ENCODE measurements at places on chromosomes 2 and 18. TPM values are rescaled to one million over a fixed set of nuclear protein-coding genes. Genes with fewer than 3 reads are reported as not detected.

GRCh38 chr2:31142110-31142509 lies 3.9 kb upstream of the GALNT14 start:
- no peak for DNase-seq

DNA sequence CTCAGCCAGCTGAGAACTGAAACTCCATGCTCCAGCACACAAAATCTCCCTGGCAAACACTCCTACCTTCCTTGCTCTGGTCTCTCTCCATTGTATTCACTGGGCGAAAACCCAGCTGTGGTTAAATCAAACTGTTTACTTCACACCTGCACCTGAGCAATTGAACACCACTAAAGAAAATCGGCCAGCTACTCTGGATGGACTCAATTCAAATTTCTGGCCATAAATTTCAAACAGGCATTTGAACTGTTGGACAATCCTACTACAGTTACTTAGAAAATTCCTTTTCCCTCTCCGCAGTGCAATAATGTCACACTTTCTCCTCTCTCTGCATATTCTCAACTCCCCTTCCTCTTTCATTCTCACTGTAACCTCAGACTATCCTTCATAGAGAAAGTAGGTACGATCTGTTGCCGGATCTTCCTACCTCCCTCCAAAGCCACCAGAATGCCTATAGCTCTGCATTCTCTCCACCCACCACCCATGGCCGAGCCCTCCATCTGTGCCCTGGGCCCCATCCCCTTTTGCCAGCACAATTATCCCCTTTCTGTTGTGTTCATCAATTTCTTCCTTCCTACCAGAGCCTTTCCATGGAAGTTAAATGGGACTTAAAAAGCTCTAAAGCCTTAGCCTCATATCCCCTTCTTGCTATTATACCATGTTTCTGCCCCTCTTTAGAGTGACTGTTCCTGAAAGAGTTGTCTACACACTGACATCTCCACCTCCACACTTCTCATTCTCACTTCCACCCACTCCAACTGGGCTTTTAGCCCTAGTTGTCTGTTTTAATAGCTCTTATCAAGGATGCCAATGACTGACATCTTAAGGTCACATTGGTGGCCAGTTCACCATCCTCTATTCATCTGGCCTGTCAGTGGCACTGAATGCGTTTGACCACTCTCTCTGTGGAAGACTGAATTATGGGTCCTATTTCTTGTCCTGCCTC lies 127.5 kb upstream of the SLC1A4 start:
- no peak for DNase-seq

- no peak for DNase-seq
Measured at GRCh38 chr2:152729844-152730243, 11.4 kb downstream of the ARL6IP6 start.

DNA sequence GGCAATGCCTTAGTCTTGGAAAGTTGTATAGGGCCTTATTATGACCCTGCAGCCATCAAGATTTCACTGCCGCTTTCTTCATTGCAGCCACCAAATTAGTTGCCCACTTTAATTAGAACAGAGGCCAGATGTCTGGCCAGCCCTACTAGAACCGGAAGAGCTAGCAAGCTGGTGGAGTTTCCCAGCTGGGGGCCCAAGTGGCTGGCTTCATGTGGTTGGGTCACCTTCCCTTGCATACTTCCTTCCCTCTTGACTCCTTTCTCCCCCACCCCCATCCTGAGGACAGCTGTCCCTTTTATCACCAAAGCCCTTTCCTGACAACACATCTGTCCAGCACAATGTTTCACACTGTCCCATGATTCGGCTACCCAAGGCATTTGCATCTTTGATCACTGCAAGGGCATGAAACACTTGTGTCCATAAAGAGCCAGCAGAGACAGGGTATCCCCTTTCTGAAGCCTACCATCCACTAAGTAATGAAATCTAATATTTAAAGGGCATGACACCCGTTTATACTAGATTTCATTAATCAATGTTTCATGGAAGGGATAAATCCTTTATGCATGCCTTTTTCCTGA lies 187.2 kb downstream of the BCL11A start:
- no peak for DNase-seq

DNA sequence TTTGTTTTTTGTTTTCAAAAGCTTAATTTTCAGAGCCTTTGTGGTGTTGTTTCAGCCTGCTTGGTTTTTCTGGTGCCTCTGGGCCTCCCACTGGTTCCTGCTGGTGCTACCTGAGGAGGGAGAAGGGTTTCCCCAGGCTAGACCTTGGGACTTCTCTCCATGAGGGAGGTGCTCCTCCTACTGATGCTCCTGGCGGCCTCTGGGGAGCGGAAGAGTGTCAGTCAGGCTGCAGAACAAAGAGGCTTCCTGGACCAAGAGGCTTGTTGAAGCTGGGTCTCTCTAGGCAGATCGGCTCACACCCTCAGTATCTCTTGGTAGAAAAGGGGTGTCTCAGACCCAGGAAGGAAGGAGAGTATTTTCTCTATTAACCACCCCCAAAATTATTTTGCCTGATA lies 32.2 kb downstream of the RFX8 start:
- no peak for DNase-seq

DNA sequence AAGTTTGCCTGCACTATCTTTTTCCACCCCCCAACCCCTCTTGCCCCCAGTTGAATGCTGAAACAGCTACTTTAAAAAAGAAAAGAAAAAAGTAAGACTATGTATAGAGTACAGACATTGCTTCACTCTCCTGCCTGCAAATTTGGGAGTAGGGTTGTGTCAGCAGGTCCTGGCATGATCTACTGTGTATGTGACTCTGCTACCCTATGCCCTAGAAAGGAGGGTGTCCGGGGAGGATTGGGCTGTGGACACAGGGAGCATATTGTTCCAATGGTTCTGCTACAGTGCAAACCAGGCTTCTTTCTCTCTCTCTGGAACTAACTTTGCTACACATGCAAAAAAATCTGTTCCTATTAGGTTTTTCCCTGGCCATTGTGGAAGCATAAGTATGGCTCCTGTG lies 9.9 kb upstream of the ZEB2 start:
- DNase-seq: no peak

DNA sequence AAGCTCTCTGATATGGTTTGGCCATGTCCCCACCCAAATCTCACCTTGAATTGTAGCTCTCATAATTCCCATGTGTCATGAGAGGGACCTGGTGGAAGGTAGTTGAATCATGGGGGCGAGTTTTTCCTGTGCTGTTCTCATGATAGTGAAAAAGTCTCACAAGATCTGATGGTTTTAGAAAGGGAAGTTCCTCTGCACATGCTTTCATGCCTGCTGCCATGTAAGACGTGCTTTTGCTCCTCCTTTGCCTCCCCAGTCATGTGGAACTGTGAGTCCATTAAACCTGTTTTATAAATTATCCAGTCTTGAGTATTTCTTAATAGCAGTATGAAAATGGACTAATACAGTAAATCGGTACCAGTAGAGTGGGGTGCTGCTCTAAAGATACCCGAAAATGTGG lies 34.9 kb downstream of the LTBP1 start:
- DNase-seq: no peak

- no peak for DNase-seq
Measured at GRCh38 chr2:217382794-217383193, 522.9 kb upstream of the TNP1 start.

- DNase-seq: no peak
Measured at GRCh38 chr18:50518787-50519546, 40.9 kb upstream of the MAPK4 start.

- DNase-seq: no peak
Measured at GRCh38 chr2:155298001-155298400, 599.5 kb downstream of the KCNJ3 start.

GRCh38 chr2:149463328-149464002 lies 124.1 kb downstream of the MMADHC start:
- DNase-seq: no peak

GRCh38 chr2:231600619-231601355 lies 8.1 kb downstream of the TEX44 start:
- no peak for DNase-seq

DNA sequence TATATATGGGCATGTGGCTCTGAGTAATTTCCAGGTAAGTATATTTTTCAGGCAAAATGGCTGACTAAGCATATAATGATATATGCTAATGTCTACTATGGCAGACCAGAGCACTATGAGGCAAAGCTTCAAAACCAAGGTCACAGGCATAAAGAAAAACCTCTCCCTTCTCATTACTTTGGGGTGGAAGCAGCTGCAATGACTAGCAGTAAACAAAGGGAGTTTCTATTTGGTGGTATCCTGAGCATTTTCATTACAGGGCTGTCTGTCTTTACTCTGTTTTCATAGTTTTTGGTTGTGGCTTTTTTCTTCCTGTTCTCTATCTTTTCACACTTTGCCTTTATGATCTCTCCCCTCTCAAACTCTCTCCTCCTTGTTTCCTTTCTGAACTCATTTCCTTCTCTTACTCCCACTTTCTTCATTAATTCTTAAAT lies 15.6 kb downstream of the PDE6D start:
- no peak for DNase-seq

- DNase-seq: no peak
Measured at GRCh38 chr18:59621027-59621426, 76.2 kb downstream of the CCBE1 start.

- DNase-seq: no peak
Measured at GRCh38 chr2:11031876-11032275, 120.1 kb downstream of the KCNF1 start.

DNA sequence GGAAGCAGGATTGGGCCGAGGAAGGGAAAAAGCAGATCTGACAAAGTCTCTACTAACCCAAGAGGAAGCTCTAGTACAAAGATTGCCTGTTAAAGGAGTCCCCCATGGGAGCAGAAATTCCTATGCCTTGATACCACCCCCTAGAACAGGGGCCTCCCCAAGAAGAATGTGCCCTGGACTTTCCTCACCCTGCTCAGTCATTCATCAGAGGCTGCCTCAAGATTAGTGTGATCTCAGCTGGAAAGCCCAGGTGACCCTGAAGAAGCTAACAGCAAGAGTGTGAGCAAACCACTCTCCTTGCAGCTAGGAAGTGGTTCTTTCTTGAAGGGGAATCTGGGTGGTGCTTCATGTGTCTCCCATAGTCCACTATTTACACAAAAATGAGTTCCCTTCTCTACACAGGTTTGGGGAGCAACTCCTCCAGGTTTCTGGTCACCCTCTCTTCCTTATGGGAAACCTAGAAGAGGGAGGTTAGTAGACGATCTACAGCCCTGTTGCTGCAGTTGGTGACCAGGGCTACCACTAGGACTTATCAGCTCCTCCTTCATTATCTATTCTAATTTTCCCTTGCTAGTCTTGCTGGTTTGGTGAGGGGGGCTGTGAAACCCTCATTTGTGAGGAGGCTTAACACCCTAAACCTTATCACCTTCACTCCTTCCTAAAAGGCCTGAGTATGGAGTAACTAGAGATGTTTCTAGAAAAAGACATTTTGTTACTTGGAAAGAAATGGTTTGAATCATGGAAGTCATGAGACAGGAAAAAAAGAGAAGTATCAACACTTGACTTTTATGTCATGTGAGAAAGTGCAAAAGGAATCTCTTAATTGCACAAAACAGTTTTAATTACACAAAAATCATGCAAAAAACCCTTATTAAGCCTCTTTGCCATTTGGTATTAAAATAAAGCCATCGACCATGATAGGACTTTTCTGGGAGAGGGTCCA lies 2.9 kb upstream of the WDR7 start:
- DNase-seq: no peak

- peak; percentile 92 for DNase-seq
Measured at GRCh38 chr2:74554820-74555531, 456 bp downstream of the DOK1 start.

- DNase-seq: no peak
Measured at GRCh38 chr2:65708086-65708485, 275.7 kb upstream of the SPRED2 start.

DNA sequence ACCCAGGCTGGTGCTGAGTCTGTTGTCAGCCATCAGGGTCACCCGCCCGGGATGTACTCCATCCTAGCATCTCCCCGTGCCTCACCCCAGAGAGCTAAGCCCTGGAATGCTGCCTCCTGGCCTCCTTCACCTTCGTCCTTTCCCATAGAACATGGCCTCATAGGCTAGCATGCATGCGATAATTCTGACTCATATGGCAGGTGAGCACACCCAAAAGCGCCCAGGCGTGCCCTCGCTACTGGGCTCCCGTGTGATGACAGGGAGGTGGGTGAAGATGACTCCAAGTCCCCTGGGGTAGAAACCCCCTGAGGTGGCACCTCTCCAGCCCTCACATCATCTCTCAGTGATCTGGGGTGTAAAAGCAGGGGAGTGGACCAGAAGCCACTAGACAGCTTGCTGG lies 7.3 kb downstream of the SPR start:
- peak; percentile 19 for DNase-seq

DNA sequence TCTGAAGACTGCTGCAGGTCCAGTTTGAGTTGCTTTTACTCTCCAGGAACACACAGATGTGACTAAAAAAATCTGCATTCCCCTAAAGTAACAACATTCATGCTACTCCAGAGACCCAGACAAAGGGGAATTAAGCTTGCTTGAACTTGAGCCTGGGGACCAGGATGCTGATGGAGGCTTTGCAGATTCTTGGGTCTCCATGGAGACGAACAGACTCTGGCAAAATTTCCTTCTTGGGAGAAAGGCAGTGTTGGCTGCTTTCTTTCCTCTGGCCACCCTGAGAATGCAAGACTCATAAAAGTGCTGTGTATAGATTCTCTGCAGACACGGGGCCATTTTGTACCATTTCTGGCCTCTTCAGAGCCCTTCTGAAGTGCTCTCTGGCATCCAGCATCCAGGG lies 112.0 kb downstream of the ACTR3 start:
- no peak for DNase-seq

ANTXR1 gene
- 45.4 TPM for total RNA-seq

SALL3 gene
- total RNA-seq: 0.24 TPM

KIF1A gene
- 0.15 TPM for total RNA-seq

ASXL3 gene
- total RNA-seq: 1.4 TPM

PTH2R gene
- total RNA-seq: not detected

RNF125 gene
- 5.6 TPM for total RNA-seq

RUFY4 gene
- not detected for total RNA-seq

PROM2 gene
- total RNA-seq: 10.2 TPM

All from upper lobe of left lung (tissue), 6 donors.